Mesothelial cell of epicardium (in vitro differentiated cells): ENCODE measurements at places on chromosomes 5 and 9. TPM values are rescaled to one million over a fixed set of nuclear protein-coding genes. Genes with fewer than 3 reads are reported as not detected.

SPATA6L gene
- 5.5 to 6.7 TPM (median 6.1 TPM) in 3 replicates for total RNA-seq

IL4 gene
- total RNA-seq: not detected in 3 replicates

GRM6 gene
- not detected in 3 replicates for total RNA-seq

- H3K36me3 ChIP-seq: peaks cover 3% of the 10 kb centered on the region
- no peak overlapping the region for H3K4me3 ChIP-seq
- no peak overlapping the region for H3K27ac ChIP-seq
- no peaks in the 10 kb centered on the region for H3K27me3 ChIP-seq
- H3K4me1 ChIP-seq: peaks cover 30% of the 10 kb centered on the region
Measured at GRCh38 chr9:121654499-121655140, 3.2 kb downstream of the DAB2IP start.

DCAF12 gene
- total RNA-seq: 35.2 to 38.1 TPM (median 35.8 TPM) in 3 replicates

GRCh38 chr9:91395553-91396471 is 27.8 kb downstream of the NFIL3 start:
- no peaks in the 10 kb centered on the region for H3K27me3 ChIP-seq
- H3K4me3 ChIP-seq: no peak overlapping the region
- no peak overlapping the region for H3K27ac ChIP-seq
- peaks cover 6% of the 10 kb centered on the region for H3K4me1 ChIP-seq
- no peaks in the 10 kb centered on the region for H3K36me3 ChIP-seq

GRCh38 chr5:71695071-71695470 is 24.0 kb upstream of the CARTPT start:
- no peaks in the 10 kb centered on the region for H3K36me3 ChIP-seq
- H3K27ac ChIP-seq: no peak overlapping the region
- peaks cover 11% of the 10 kb centered on the region for H3K4me1 ChIP-seq
- DNase-seq: no peak

NUDT2 gene
- 16.5 to 21.2 TPM (median 17.8 TPM) in 3 replicates for total RNA-seq

- H3K4me1 ChIP-seq: peaks cover 9% of the 10 kb centered on the region
- no peaks in the 10 kb centered on the region for H3K36me3 ChIP-seq
- no peak overlapping the region for H3K4me3 ChIP-seq
- no peaks in the 10 kb centered on the region for H3K27me3 ChIP-seq
- no peak overlapping the region for H3K27ac ChIP-seq
Measured at GRCh38 chr5:10699987-10700386, 61.0 kb downstream of the DAP start.

DNA sequence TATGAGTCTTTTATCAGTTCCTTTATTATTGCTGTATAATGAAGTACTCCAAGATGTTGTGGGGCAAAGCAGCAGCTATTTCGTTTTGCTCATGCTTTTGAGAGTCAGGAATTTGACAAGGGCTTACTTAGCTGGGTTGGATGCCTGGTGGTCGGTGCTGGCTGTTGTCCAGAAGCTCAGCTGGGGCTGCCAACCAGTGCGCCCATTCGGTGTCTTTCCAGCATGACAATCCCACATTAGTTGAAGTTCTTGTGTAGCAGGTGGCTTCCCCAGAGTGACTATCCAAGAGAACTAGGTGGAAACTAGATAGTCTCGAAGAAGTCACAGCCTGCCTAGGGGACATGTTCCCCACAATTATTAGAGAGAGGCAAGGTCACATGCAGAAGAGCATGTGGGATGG is 3.4 kb upstream of the FLT4 start:
- peaks cover 8% of the 10 kb centered on the region for H3K4me1 ChIP-seq
- H3K27me3 ChIP-seq: peaks cover 74% of the 10 kb centered on the region
- no peak overlapping the region for H3K4me3 ChIP-seq
- no peaks in the 10 kb centered on the region for H3K36me3 ChIP-seq

DNA sequence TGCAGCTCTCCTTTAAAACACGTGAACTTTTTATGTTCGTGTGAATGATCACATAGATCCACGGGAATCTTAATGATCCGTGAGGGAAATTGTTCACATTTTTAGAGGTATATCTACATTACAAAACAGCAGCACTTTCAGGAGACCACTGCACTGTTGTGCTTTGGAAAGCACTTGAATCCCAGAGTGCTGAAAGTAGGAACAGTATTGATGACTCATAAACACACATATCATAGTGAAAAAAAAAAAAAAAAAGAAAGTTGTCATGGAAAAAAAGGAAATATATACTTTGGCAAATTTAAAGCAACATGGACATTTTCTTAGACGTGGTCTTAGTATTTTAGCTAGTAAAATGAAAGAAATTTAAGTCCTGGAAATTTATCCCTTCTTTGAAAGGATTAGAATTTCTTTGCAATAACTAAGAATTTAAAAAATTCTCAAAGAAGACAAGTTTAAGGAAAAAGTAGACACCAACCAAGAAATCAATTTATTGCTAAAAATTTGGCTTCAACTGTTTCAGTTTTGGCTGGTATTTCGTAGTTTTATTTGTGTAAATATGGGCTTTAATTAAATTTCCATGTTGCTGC is 55.4 kb downstream of the ADGRV1 start:
- no peak overlapping the region for H3K27ac ChIP-seq
- DNase-seq: no peak
- no peaks in the 10 kb centered on the region for H3K36me3 ChIP-seq
- no peak overlapping the region for H3K4me3 ChIP-seq
- no peaks in the 10 kb centered on the region for H3K27me3 ChIP-seq
- no peaks in the 10 kb centered on the region for H3K4me1 ChIP-seq

DNA sequence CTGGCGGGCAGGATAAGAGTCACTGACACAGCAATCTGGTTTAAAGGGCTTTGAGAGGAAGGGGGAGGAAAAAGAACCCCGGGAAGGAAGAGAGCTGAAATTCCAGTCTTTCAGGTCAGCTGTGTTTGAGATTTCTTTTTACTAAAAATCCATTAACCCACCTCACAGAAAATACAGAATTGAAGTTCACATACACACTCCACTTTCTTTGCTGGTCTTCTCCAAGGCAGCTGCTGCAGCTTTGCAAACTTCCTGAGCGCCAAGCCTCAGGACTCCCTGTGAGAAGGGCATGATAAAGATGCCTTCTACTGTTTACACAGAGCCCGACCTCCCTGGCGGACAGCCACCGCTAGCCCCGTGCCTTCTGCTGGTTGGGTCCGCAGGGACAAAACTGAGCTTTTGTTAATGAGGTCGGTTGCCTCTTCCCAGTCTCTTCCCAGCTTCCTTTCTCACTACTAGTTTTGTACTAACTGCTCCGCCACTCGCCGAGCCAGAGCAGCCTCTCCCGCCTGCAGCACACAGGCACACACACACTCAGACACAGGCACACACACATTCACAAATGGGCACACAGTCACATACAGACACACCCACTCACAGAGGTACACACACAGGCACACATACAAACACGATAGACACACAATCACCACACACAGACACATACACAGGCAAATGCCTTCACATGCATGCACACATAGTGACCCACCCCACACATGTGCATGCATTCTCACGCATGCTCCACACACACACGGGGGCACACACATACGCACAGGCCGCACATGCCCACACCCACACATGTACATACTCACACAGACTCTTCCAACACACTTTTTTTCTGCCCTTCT is at the start of gene FREM1:
TSS of gene FREM1 (minus strand) at position 468 of the 845 bp plus-strand sequence. CDS start 41,451 bp downstream, outside the sequence.
- peaks cover 50% of the 10 kb centered on the region for H3K4me1 ChIP-seq
- no peaks in the 10 kb centered on the region for H3K27me3 ChIP-seq
- H3K27ac ChIP-seq: no peak within 1 kb of the TSS
- H3K36me3 ChIP-seq: no peaks in the 10 kb centered on the region
- no peak for DNase-seq

DNA sequence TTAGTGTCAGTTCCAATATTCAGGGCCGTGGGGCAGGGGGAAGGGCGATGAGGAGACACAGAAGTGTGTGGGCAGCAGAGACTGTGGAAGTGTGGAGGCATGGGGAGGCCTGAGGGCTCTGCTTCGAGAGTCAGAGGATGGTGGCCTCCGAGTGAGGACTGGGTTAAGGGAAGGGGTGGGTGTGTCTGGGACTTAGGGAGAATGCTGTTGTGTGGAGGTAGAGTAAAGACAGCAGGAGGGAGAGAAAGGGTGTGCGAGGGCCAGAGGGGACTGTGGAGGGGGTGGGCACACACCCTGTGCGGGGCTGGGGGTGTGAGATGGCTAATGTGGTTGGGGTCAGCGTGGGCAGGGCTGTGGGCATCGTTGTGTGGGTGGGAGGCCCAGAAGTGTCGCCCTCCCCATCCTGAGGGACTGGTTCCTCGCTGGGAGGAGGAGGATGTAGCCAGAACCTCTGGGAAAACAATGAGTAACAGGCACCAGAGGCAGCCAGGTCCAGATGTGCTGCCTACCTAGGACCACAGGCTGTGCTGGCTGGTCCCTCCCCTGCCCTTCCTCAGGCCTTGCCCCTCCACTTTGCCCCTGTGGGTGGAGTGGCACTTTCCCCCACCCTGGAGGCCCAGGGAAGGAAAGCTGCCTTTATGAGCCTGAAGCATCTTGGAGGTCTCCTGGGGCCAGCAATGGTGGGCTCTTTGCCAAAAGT is 4.2 kb downstream of the USP20 start:
- no peak overlapping the region for H3K4me3 ChIP-seq
- H3K4me1 ChIP-seq: peaks cover 28% of the 10 kb centered on the region
- H3K27me3 ChIP-seq: no peaks in the 10 kb centered on the region
- no peak for DNase-seq
- H3K36me3 ChIP-seq: peaks cover 7% of the 10 kb centered on the region

TPPP gene
- 0.16 to 0.24 TPM (median 0.18 TPM) in 3 replicates for total RNA-seq

DNA sequence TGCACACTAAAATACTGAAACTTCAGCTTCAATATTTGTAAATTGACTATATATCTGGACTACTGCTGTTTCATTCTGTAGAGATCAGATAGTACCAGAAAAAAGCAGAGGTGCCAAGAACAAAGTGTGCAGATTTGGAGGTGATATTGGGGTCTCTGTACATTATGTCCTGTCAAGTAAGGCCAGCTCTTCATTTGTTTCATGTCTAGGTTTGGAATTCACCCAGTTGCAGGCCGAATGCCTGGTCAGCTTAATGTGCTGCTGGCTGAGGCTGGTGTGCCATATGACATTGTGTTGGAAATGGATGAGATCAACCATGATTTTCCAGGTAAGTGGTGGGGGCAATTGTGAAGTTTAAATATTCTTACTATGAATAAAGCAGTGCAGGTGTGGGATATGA is 96.9 kb downstream of the NNT start:
- DNase-seq: no peak
- H3K27me3 ChIP-seq: no peaks in the 10 kb centered on the region
- H3K4me1 ChIP-seq: no peaks in the 10 kb centered on the region
- peaks cover 27% of the 10 kb centered on the region for H3K36me3 ChIP-seq
- H3K27ac ChIP-seq: no peak overlapping the region

LRRC19 gene
- not detected in 3 replicates for total RNA-seq

CDH6 gene
- total RNA-seq: 0.18 to 0.54 TPM (median 0.47 TPM) in 3 replicates

- H3K27ac ChIP-seq: no peak overlapping the region
- no peaks in the 10 kb centered on the region for H3K36me3 ChIP-seq
- H3K4me1 ChIP-seq: no peaks in the 10 kb centered on the region
- no peak for DNase-seq
- no peak overlapping the region for H3K4me3 ChIP-seq
Measured at GRCh38 chr9:1639166-1639565, 376.0 kb upstream of the SMARCA2 start.

- no peaks in the 10 kb centered on the region for H3K27me3 ChIP-seq
- H3K27ac ChIP-seq: no peak overlapping the region
- DNase-seq: no peak
- H3K36me3 ChIP-seq: peaks cover 14% of the 10 kb centered on the region
- peaks cover 2% of the 10 kb centered on the region for H3K4me1 ChIP-seq
Measured at GRCh38 chr5:172845154-172845553, 11.1 kb downstream of the ERGIC1 start.

- no peak overlapping the region for H3K27ac ChIP-seq
- peaks cover 11% of the 10 kb centered on the region for H3K4me1 ChIP-seq
- no peaks in the 10 kb centered on the region for H3K36me3 ChIP-seq
- DNase-seq: no peak
- no peak overlapping the region for H3K4me3 ChIP-seq
- H3K27me3 ChIP-seq: peaks cover 14% of the 10 kb centered on the region
Measured at GRCh38 chr5:134101686-134102439, 12.6 kb upstream of the TCF7 start.

DNA sequence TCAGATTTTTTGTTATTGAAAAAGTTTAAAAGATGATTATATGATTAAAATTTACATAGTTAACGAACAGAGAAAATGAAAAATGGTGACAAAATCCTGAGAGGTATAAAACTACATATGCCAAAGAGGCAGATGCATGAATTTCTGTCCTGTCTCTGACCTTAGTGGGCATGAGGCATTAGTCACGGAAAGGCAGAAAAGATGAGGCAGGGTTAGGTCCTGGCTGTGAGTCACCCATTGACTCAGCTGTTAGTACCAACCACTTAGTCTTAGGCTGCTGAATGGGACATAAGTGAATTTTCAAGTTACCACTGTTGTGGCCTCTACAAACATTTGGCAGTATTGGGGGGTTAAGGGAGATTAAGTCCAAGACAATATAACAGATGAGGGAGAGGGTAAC is 33.1 kb downstream of the RASA1 start:
- H3K36me3 ChIP-seq: peaks cover 15% of the 10 kb centered on the region
- no peaks in the 10 kb centered on the region for H3K27me3 ChIP-seq
- H3K4me1 ChIP-seq: peaks cover 10% of the 10 kb centered on the region
- no peak for DNase-seq
- no peak overlapping the region for H3K4me3 ChIP-seq

FOXD4L6 gene
- 0.53 TPM in 1 of 3 replicates, not detected in the others for total RNA-seq
